Right renal cortex interstitium (tissue), 3 donors: ENCODE measurements at places on chromosomes 13 and 19.
A peak's percentile ranks its signal among the peaks of the same experiment; 100 is the strongest.

GRCh38 chr13:79870766-79871165, 389.8 kb downstream of the NDFIP2 start:
- DNase-seq, result no peak

DNA sequence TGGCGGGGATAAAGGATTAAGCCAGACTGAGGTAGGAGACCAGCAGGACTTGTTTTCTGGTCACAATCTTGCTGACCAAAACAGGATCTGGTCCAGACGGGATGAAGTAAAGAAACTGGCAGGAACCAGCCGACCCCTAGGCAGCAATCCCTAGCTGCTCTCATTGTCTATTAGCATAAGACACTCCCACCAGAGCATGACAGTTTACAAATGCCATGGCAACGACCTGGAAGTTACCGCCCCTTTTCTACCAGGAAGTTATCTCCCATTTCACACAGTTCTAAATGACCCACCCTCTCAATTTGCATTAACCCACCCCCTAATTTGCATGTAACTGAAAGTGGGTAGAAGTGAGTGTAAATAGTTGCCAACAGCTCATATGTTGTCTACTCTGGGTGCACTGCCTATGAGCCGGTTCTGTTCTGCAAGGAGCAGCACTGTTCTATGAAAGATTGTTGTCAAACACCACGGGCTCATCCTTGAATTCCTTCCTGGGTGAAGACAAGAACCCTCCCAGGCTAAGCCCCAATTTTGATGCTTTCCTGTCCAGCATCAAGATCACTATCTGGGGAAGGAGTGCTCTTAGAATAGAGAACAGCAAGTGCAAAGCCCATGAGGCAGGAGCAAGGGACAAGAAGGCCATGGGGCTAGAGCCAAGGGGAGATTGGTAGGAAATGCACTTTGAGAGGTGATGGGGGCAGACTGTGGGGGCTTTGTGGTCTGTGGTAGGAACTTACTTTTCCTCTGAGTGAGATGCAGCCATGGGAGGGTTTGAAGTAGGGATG, 13.9 kb upstream of the FBXO27 start:
- no peak for DNase-seq

GRCh38 chr13:25529425-25529824, 157.7 kb downstream of the ATP8A2 start:
- DNase-seq, result no peak

GRCh38 chr19:39246951-39247669, 1.5 kb downstream of the IFNL4 start:
- DNase-seq, result no peak

DNA sequence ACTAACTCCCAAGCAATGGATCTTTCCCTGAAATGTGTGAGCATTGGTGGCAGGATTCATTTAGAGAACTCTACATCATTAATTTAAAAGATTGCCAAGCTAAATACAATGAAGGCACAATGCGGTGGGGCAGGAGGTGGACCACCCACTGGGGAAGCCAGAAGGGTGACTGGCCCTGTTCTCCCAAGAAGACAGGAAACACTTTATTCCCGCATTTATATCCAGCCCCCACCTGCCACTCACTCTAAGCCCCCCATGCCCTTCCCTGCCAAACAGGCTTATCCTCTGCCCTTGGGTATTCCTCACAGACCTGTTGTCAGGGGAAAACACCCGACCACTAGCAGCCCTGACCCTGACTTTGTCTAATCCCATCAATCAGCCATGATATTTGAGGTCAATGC, 189.1 kb upstream of the UBL3 start:
- no peak for DNase-seq

- no peak for DNase-seq
Observed at GRCh38 chr13:52830946-52831345, 17.5 kb downstream of the PCDH8 start.

GRCh38 chr13:43171489-43171888, 148.1 kb downstream of the DNAJC15 start:
- no peak for DNase-seq

GRCh38 chr13:34521171-34521570, 420.9 kb upstream of the NBEA start:
- no peak for DNase-seq

- no peak for DNase-seq
Observed at GRCh38 chr19:41928221-41928683, at the start of gene ERFL. ERFL (minus strand) TSS chr19:41928449; CDS start chr19:41912919, 15,530 bp downstream.

DNA sequence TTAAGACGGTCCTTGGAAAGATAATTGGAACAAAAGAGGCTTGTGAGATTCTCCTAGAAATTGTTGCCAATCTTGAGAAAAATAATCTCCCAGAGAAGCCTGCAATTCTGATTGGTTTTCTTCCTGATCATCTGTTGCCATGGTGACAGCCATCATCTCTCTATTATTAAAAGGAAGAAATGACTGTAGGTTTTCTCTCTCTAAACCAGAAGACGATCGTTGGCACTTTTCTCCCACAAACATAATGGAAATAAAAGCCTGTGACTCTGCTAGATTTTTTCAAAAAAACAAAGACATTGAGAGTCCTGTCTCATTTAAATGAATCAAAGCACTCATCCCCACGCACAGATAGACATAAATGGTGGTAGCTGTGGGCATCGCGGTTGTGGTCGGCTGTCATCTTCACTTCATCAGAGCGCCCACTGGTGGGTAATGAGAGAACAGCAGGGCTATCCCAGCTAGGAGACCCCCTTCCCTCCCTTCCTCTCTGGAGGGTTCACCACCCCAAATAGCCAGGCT, 21.7 kb upstream of the CALM3 start:
- DNase-seq, result no peak

- no peak for DNase-seq
Observed at GRCh38 chr19:11196406-11197287, 698 bp downstream of the KANK2 start.

GRCh38 chr13:23723471-23723870, 153.3 kb downstream of the TNFRSF19 start:
- no peak for DNase-seq

GRCh38 chr13:110293649-110294048, 13.3 kb downstream of the COL4A1 start:
- no peak for DNase-seq

DNA sequence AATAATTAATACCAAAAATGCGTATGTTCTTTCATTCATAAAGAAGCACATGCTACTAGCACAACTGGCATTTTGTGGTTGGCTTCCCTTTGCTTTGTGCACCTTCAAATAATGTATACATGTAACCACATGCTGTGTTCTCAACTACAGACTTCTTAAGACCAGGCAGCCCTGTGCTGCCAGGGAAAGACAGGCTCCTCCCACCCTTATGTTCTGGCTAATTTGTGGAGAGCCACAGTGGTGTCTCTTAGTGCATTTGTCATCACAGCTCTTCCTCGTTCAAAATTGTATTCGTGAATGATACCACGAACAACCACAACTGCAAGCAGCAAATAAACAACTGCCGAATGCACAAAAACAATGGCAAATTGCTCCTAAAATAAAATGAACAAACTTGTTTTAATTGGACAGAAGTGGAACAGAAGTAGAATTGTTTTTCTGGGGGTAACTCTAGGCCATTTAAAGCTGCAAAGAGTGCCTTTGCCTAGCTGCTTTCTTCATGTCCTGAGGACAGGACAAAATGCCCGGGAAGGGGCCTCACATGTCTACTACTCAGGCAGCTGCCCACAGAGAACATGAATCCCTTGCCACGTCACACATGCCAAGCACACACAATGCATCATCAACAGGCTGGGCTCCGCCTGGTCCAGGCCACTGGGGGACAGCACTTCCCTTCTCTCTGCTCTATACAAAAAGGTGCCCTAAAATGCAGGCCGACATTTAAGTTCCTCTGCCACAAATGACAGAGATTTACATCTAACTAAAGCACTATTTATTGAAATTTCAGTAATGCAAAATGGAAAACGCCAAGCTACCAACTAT, 21.7 kb downstream of the IRS2 start:
- DNase-seq, result no peak

DNA sequence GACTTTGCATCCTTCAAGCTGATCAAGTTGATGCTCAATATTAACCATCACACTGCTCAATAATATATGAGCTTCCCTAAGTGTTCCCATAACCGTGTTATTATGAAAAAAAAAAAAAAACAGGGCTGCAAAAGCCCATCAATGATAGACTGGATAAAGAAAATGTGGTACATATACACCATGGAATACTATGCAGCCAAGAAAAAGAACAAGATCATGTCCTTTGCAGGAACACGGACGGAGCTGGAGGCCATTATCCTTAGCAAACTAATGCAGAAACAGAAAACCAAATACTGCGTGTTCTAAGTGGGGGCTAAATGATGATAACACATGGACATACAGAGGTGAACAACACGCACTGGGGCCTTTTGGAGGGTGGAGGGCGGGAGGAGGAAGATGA, 58.3 kb downstream of the CACNA1A start:
- DNase-seq, result no peak

GRCh38 chr13:80860845-80861244, 519.9 kb upstream of the SPRY2 start:
- DNase-seq, result no peak

GRCh38 chr13:90696254-90696653, 651.2 kb upstream of the MIR17HG start:
- DNase-seq, result no peak

DNA sequence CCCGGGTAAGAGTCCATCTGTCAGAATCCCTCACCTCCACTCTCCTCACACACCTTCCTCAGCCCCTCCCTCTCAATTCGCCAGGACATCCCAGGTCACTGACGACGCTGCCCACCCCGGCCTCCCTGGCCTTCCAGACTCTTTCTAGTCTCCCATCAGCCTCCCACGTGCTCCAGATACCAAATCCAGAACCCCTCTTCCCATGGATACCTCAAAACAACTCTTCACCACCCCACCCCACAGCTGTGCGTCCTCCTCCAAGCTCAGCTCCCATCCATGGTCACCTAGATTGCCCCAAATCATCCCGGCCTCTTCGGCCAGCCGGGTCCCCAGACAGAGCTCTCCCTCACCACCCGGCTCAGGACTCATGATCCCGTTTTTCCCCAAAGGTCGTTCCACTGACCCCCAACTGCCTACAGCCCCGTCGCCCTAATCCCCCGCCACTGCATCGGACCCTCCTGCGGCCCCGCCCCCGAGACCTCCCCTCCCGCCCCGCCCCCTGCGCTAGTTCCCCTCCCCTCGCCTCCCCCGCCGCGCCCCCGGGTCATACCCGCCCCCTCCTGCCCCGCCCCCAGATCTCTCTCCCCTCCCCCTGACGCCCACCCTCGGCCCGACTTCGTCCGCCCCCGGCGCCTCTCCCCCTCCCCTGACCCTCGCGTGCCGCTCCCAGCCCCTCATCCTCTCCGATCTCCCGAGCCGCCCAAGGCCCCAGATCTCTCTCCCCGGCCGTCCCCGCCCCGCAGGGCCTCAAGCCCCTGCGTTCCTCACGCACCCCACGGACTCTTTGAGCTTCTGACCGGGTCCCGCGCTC, 546 bp downstream of the UBXN6 start:
- DNase-seq, result no peak

- DNase-seq, result no peak
Observed at GRCh38 chr19:15640904-15641597, 354 bp downstream of the CYP4F3 start.

GRCh38 chr13:40611004-40611403, 55.4 kb downstream of the FOXO1 start:
- DNase-seq, result no peak

- DNase-seq, result peak; percentile 10
Observed at GRCh38 chr13:61180234-61180633, 235.4 kb downstream of the PCDH20 start.

DNA sequence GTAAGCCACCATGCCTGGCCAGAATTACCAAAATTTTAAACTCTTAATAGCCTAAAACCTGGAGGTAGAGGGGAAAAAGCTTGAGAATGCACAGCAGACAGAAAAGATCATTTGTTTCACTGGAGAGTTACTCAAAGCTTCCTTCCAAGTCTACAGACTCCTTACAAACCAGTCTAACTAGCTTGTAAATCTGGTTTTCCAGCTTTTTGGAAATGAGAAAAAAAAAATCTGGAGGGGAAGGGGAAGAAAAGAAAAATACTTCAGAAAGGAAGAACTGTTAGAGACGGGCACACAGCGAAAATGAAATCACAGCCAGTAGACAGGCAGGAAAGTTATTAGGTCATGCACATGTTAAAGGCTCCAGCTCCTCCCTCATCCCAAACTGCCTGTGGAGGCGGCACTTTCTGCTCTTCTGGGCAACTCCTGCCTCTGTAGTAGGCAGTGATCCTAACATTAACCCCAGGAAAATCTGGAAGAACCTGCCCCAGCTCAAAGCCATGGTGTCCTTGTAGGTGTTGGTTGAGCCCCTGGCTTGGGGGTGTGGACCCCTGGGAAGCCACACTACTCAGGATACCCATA, 17.3 kb downstream of the PARP4 start:
- no peak for DNase-seq

GRCh38 chr13:114266241-114266640, 15.2 kb upstream of the UPF3A start:
- no peak for DNase-seq

DNA sequence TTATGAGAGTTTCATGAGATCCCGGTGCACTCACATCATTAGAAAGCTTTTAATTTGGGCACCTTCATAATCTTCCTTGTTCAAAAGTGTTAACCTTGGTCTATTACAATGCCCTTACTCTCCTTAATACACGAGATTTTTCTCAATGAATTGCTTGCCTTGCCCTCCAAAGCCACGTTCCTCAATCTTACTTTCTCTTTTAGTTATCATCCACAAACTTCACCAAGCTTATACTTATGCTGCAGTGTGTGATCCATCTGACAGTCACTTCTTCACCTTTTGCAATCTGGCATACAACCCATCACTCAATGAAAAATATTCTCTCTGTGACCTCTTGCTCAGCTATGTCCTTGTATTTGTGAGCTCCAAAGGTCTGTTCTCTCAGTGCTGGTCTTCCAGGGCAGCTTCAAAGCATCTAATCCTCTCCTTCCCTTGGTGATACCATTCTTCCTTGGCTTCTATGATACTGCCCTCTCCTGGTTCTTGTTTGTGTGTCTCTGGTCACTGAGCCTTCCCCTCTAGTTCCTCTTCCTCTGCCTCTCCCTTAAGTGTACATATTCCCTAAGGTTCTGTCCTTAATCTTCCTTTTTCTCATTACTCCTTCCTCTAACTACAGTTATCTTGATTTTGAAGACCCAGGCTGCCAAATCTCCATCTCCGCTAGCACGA, 202.2 kb upstream of the STARD13 start:
- no peak for DNase-seq

- DNase-seq, result no peak
Observed at GRCh38 chr13:44322928-44323327, 50.7 kb upstream of the SERP2 start.

DNA sequence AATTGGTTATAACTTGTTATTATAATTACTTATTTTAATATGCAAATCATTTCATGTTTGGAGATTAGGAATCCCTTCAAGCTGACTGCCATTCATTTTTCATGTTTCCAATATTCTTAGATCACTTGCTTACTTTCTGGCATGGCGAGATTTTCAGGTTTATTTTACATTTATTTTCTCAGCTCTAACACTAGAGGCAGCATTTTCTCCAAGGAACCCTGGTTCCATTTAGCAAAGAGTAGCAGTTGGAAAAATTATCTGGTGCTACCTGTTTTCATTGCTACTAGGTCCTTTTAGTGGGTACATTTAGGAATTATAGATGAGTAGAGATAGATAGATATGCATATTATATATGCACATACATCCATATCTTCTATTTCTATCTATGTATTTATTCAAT, 90.9 kb upstream of the TRPC4 start:
- no peak for DNase-seq
